Stimulated activated CD4-positive, alpha-beta T cell treated with anti-CD3 and anti-CD28 coated beads, TNF-alpha, amount 100 ng/mL, for 24 hours (primary cell): ENCODE measurements at places on chromosomes 16 and 17.

- DNase-seq: no peak
Measured at GRCh38 chr17:31401456-31402254, 10.2 kb downstream of the RAB11FIP4 start.

DNA sequence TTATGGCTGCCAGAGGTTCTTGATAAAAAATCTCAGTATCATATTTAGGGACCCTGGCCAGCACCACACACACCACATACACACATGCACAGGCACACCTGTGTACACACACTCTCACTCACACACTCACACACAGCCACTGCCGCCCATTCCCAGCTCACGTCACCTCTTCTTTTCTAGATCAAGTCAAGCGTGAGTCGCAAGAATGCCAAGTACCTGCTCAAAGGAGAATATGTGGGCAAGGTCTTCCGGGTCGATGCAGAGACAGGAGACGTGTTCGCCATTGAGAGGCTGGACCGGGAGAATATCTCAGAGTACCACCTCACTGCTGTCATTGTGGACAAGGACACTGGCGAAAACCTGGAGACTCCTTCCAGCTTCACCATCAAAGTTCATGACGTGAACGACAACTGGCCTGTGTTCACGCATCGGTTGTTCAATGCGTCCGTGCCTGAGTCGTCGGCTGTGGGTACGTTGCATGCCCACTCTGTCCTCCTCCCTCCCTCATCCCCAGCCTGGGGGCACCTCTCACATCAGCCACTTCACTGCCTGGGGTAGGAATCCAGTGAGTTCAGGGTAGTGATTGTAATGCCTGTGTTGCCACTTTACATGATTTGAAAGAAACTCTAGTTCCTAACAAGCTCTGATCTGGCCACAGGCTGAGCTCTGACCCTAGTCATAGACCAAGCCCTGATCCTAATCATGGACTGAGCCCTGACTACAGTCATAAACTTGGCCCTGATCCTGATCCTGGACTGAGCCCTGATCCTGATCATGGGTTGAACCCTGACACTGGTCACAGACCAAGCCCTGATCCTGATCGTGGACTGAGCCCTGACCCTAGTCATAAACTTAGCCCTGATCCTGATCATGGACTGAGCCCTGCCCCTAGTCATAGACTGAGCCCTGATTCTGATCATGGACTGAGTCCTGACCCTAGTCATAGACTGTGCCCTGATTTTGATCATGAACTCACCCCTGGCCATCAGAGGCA, 20.4 kb downstream of the CDH5 start:
- DNase-seq: no peak

DNA sequence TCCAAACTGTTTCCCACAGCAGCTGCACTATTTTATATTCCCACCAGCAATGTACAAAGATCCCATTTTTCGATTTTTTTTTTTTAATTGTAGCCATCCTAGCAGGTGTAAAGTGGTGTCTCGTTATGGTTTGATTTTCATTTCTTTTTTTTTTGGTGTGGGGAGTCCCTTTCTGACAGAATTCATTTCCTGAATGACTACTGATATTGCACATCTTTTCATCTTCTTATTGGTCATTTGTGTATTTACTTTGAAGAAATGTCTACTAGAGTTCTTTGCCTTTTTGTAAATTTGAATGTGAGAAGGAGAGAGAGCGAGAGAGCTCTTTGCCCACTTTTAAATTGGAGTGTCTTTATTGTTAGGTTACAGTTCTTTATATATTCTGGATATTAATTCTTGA, 14.0 kb downstream of the CYB5B start:
- no peak for DNase-seq

- peak; percentile 34 for DNase-seq
Measured at GRCh38 chr17:48544349-48545021, 424 bp downstream of the HOXB2 start.

GRCh38 chr16:76654088-76654820, 377.1 kb downstream of the CNTNAP4 start:
- no peak for DNase-seq
